ENCODE measurements at places on chromosomes 1 and 21. TPM values are rescaled to one million over a fixed set of nuclear protein-coding genes. Genes with fewer than 3 reads are reported as not detected.

Gene ZYG11B
- polyA plus RNA-seq: 12.3 TPM

Gene PRRC2C
- polyA plus RNA-seq: 30.0 TPM

Gene CD52
- 6,804 TPM for polyA plus RNA-seq

Gene TIE1
- not detected for polyA plus RNA-seq

Gene B3GALT6
- polyA plus RNA-seq: 24.6 TPM

Gene DMRTB1
- polyA plus RNA-seq: not detected

Gene TFF3
- not detected for polyA plus RNA-seq

Gene SLAMF9
- not detected for polyA plus RNA-seq

Gene LRRC71
- not detected for polyA plus RNA-seq

Gene DCST1
- not detected for polyA plus RNA-seq

Gene UTS2
- not detected for polyA plus RNA-seq

Gene ETS2
- 4.7 TPM for polyA plus RNA-seq

Gene TNFRSF18
- polyA plus RNA-seq: 2.3 TPM

Gene GBP5
- polyA plus RNA-seq: 24.6 TPM

Gene SLC1A7
- not detected for polyA plus RNA-seq

Gene LCE2A
- polyA plus RNA-seq: not detected

Gene SMCP
- not detected for polyA plus RNA-seq

Gene SPATA21
- not detected for polyA plus RNA-seq

Gene CSF3R
- polyA plus RNA-seq: not detected

Gene JAM2
- polyA plus RNA-seq: 0.21 TPM

Gene CYP4X1
- polyA plus RNA-seq: not detected

Gene BLACAT1
- polyA plus RNA-seq: not detected

Gene VPS26C
- polyA plus RNA-seq: 60.1 TPM

Gene TRIM67
- polyA plus RNA-seq: not detected

Gene ZNF683
- polyA plus RNA-seq: 0.42 TPM

Gene EXTL1
- not detected for polyA plus RNA-seq

Gene HRNR
- polyA plus RNA-seq: 0.03 TPM

Gene GJA4
- polyA plus RNA-seq: not detected

Gene DNAI4
- 0.69 TPM for polyA plus RNA-seq

Gene SYNJ1
- polyA plus RNA-seq: 8.0 TPM

Gene TMEM52
- 0.53 TPM for polyA plus RNA-seq

Gene DMBX1
- not detected for polyA plus RNA-seq
